ENCODE measurements at places on chromosomes 5 and 9.

GRCh38 chr5:41747301-41747700, 122.9 kb downstream of the OXCT1 start:
- H3K4me3 ChIP-seq: no peak overlapping the region
- DNase-seq: no peak
- H3K27ac ChIP-seq: no peak overlapping the region

DNA sequence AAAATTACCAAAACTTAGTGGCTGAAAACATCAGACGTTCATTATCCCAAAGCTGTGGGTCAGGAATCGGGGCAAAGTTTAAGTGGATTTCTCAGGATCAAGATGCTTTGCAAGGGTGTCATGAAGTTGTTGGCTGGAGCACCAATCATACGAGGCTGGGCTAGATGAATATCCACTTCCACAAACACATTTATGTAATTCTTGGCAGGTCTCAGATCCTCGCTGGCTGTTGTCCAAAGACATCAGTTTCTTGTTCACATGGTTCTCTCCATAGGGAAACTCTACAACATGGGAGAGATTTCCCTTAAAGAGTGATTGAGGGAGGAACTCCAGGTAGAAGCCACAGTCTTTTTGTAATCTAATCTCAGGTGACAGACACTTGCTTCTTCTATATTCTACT, 20.2 kb upstream of the CCDC192 start:
- DNase-seq: no peak
- peaks cover 4% of the 10 kb centered on the region for H3K27me3 ChIP-seq
- no peak overlapping the region for H3K27ac ChIP-seq
- no peaks in the 10 kb centered on the region for H3K4me1 ChIP-seq
- no peaks in the 10 kb centered on the region for H3K36me3 ChIP-seq

DNA sequence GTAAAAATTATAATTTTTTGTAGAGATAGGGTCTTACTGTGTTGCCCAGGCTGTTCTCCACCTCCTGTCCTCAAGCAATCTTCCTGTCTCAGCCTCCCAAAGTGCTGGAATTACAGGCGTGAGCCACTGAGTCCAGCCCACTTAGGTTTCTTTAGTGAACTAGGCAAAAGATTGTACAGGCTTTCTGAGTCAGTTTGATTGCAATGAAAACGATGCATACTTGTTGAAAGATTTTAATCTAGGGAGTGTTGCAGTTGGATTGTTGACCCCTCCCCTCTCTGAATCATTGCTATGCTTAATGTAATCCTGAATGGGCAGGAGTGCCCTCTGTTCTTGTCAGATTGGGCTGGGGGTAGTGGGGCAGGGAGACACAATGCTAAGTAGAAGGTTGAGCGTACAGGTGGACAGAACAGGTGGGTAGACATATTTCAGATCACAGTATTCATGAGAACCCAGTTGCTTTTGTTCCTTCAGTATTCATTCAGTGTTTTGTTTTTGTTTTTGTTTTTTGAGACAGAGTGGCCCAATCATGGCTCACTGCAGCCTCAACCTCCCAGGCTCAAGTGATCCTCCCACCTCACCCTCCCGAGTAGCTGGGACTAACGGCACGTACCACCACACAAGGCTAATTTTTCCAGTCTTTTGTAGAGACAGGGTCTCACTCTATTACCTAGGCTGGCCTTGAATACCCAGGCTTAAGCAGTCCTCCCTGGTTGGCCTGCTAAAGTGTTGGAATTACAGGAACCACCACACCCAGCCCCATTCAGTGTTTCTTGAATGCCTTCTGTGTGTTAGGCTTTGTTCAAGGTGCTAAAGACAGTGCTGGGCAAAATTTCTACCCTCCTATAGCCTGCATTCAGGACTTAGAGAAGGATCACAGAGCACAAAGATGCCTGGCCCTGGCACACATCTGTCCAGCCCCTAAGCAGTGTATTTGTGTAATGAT, 70.1 kb downstream of the KIAA1958 start:
- H3K27me3 ChIP-seq: no peaks in the 10 kb centered on the region
- DNase-seq: no peak
- no peak overlapping the region for H3K27ac ChIP-seq
- H3K4me1 ChIP-seq: peaks cover 9% of the 10 kb centered on the region
- H3K36me3 ChIP-seq: no peaks in the 10 kb centered on the region

DNA sequence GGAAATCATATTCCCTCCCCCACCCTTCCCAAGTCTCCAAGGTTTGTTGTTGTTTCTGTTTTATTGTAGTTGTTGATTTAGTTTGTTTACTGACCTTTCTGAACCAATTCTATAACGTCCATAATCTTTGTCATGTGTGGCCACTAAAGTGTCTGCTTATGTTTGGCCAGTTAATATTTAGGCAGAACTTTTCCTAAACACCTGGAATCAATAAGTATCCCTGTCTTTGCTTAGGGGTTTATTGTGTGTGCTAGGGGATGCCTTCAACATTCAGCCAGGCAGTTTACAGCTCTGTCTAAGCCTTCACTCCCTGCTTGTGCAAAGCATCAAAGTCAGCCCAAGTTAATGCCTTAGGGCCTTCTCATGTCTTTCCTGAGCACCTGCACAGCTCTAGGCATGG, 16.9 kb upstream of the LECT2 start:
- H3K36me3 ChIP-seq: no peaks in the 10 kb centered on the region
- H3K27ac ChIP-seq: no peak overlapping the region
